Aorta (tissue), 5 donors: ENCODE measurements at places on chromosomes 6 and 20. TPM values are rescaled to one million over a fixed set of nuclear protein-coding genes. Genes with fewer than 3 reads are reported as not detected.

DNA sequence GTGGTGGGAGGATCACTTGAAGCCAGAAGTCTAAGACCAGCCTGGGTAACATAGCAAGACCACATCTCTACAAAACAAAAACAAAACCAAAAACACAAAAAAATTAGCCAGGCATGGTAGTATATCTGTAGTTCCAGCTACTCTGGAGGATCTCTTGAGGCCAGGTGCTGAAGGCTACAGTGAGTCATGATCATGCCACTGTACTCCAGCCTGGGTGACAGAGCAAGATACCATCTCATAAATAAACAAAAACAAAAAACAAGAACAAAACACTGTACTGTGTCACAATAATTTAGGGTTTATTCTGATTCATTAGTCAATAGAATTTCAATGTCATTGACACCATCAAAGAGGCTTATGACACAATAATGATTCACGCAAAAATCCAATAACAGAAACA lies 1121.7 kb upstream of the MAP3K7 start:
- H3K27me3 ChIP-seq = no peaks in the 10 kb centered on the region
- H3K4me1 ChIP-seq = no peaks in the 10 kb centered on the region
- DNase-seq = no peak
- H3K4me3 ChIP-seq = no peak overlapping the region
- H3K36me3 ChIP-seq = no peaks in the 10 kb centered on the region

DNA sequence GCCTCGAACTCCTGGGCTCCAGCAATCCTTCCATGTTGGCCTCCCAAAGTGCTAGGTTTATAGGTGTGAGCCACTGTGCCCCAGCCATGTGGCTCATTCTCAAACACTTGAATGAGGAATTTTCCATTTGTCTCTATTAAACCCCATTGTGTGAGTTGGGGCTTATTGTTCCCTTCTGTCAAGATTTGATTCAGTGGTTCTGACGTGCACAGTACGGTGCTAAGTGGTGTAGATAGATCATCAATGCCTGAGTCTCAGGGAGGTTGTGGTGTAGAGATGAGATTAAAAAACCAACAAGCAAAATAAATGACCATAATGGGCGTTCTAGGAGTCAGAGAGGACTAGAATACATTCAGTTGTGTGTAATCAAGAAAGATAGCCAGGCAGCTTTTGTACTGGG lies 335.6 kb downstream of the PRL start:
- no peaks in the 10 kb centered on the region for H3K36me3 ChIP-seq
- peaks cover 3% of the 10 kb centered on the region for H3K4me1 ChIP-seq
- no peak for DNase-seq

The TRIM31 gene
- total RNA-seq = not detected

The SLC17A4 gene
- not detected for total RNA-seq

The SYCP2L gene
- total RNA-seq = 1.3 TPM

DNA sequence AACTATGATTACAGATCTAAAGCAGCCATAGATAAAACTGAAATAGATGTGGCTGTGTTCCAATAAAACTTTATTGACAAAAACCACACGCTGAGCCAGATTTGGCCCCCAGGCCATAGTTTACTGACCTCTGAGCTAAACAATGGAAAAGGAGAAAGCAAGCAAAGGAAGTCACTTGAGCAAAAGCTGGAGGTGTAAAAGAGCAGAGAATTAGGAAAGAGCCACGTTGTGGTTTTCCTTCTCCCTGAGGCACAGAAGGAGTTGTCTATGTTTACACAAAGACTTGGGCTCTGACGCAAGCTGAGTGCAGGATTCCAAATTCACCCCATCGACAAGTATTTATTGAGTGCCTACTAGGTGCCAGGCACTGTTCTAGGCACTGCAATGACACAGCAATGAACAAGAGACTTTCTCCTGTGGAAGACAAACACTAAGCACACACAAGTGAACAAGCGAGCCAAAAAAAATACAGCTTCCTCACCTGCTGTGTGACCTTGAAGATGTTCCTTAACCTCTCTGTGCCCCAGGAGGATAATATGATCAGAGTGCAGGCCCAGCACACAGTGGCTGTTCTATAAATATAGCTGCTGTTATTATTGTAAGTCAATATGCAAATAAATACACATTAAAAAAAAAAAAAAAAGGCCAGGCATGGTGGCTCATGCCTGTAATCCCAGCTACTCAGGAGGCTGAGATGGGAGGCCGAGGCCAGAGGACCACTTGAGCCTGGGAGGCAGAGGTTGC lies 75.4 kb upstream of the PTPN1 start:
- no peak overlapping the region for H3K4me3 ChIP-seq
- no peaks in the 10 kb centered on the region for H3K27me3 ChIP-seq
- no peaks in the 10 kb centered on the region for H3K4me1 ChIP-seq
- no peak for DNase-seq
- no peaks in the 10 kb centered on the region for H3K36me3 ChIP-seq

- no peak for DNase-seq
- H3K4me3 ChIP-seq = no peak overlapping the region
- no peaks in the 10 kb centered on the region for H3K27me3 ChIP-seq
Measured at GRCh38 chr6:16504609-16505008, 256.7 kb downstream of the ATXN1 start.

The SYNDIG1 gene
- 4.5 TPM for total RNA-seq

DNA sequence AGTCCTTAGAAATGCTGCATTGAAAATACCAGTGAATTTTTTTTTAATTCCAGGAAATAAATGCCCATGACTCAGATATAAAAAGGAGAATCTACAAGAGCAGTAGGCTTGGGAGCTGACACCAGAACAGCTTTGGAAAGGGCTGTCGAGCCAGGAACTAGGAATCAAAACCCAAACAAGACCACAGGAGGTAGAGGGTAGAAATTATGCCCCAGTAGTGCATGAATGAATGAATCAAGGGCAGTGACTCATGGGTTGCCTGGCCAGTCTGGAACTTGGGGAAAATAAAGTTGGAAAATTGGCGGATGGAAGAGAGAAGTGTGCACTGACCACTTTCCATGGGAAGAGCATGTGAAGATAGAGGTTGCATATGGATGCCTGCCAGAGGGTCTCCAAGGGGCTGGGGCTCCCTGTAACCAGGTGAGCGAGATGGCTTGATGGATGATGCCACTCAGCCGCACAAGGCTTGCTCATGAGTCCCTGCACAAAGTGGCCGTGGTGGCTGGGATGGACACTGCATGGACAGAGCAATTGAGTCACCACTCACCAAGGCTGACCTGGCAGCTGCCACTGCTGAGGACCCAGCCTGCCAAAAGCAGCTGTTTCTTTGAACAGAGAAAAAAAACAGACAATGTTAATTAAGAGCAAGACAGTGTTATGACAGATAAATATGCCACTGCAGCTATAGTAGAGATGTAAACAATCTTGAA lies 15.2 kb upstream of the MCCD1 start:
- no peak overlapping the region for H3K27ac ChIP-seq
- H3K4me3 ChIP-seq = no peak overlapping the region
- H3K36me3 ChIP-seq = no peaks in the 10 kb centered on the region
- no peaks in the 10 kb centered on the region for H3K4me1 ChIP-seq
- no peak for DNase-seq
